Kidney (tissue), 22 donors: ENCODE measurements at places on chromosomes 1 and 21. TPM values are rescaled to one million over a fixed set of nuclear protein-coding genes. Genes with fewer than 3 reads are reported as not detected.

- DNase-seq, result no peak
These were observed 76.1 kb upstream of the KIAA0040 start for GRCh38 chr1:175268720-175269119.

DNA sequence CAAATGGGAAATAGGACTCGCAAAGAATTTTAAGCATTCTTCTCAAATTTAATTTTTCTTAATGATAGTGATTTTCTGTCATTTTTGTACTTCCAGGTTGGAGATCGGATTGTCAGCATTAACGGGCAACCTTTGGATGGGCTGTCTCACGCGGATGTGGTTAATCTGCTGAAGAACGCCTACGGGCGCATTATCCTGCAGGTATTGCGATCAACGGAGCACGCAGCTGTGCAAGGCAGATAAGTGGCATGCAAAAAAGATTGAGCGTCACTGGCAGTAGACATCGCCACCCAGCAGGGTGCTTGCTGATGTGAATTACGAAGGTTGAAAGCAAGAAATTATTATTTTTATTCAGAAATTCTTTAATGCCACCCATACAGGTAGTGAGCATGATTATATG lies 65.9 kb upstream of the L1TD1 start:
- no peak for DNase-seq

The RCSD1 gene
- 3.9 TPM for polyA plus RNA-seq

DNA sequence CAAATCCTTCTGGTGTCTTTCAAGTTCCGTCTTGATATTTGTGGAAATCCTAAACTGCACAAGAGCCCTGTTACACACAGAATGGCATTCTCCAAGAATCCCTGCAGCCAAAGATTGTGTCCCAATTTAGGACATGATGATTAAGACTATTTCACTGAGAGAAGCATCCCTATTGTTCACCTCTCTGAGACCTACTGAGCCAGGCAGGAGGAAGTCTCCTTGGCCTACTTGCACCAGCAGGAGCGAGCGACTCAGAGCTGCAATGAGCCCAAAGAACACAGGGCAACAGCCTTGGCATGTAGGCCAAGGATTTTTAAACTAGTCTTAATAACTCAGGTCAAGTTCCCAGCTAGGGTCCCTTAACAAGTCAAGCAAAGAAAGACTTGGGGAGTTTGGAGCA lies 79.4 kb upstream of the RUNX1 start:
- no peak for DNase-seq

DNA sequence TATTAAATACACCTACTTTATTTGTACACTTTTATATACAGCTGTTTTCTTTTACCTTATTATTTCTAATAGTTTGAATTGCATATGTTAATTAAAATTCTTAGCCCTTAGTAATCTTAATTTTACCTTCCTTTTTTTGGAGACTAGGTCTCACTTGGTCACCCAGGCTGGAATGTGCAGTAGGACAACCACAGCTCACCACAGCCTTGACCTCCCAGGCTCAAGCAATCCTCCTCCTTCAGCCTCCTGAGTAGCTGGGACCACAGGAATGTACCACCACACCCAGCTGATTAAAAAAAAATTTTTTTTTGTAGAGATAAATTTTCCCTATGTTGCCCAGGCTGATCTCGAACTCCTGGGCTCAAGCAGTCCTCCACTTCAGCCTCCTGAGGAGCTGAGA lies 15.0 kb upstream of the SDC3 start:
- DNase-seq, result no peak

DNA sequence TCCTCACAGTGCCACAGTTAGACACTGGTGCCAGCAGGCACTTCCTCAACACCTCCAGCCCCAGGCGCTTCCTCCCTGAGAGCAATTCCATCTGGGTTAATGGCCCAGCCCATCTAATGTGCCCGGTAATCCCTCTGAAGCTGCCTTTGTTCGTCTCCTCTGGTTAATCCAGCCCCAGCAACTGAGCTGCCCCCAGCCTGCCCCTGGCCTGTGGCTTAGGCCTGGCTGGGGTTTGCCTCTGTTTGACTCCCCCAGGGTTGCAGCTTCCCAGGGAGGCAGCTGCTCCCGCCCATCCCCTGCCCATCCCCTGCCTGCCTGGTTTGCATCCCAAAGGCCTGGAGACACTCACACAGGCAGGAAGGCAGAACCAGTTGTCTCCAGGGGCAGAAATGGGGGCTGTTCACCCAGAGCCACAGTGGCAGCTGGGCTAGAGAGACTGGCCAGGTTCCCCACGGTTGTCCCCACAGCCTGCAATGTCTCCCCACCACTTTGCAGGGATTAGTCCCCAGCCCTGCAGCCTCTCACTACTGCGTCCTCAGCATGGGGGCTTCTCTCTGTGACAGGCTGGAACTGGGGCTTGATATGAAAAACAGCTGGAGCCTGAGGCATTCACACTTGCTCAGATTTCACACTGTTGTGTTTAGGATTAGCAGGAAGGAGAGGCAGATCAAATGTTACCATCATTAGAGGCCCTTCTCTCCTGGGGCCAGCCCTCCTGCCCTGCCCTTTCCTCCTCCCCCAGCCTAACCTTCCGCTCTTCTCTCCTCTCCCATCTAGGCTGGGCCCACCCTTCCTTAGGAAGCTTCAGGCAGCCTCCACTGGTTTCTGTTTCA lies 120.2 kb downstream of the TLR5 start:
- DNase-seq, result peak; percentile 81

The SRSF11 gene
- 58.9 TPM for polyA plus RNA-seq

- DNase-seq, result no peak
These were observed 43.0 kb downstream of the EVA1C start for GRCh38 chr21:32455548-32455947.

The UMODL1 gene
- polyA plus RNA-seq, result 0.39 TPM

- DNase-seq, result peak; percentile 72
These were observed 18.5 kb upstream of the EPHA2 start for GRCh38 chr1:16174261-16174868.

GRCh38 chr1:18875107-18875795 lies 15.8 kb upstream of the TAS1R2 start:
- peak; percentile 93 for DNase-seq

DNA sequence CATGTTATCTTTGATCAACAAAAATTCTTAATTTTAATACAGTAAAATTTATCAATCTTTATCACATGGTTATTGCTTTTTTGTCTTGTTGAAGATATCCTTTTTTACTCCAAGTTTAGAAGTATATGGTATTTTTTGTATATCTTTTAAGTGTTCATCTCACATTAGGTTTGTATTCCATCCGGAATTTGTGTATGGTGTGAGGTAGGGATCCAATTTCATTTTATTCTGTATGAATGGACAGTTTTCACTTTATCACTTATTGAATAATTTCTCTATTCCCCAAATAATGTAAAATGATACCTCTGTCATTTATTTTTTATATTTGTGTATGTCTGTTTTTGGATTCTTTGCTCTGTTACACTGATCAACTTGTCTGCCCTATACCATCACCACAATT lies 25.3 kb downstream of the NFIA start:
- no peak for DNase-seq

The PTPRC gene
- polyA plus RNA-seq, result 1.4 TPM

DNA sequence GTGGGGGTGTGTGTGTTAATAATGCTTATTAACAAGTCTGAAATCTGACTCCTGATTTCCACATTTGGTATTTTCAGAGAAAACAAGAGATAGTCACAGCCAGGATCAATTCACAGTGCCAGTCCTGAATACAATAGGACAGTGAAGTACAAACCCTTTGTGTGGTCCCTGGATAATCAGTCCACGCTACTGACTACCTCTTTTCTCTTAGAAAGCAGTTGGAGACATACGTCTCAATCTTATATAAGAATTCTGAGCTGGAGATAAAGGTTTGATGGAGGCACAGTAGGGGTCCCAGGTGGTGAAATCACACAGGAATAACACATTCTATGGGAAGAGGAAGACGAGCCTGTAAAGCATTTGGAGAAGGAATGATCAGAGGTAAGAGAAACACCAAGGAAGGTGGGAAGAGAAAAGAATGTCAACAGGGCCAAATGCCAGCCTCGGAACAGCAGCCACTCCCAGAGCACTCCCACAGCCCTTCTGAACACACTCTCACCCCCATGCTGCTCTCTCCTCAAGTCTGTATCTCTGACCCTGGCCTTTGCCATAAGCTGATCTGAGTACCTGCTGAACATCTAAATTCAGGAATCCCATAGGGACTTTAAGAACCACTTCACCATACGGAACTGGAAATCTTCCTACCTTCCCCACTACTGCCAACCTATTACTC lies 48.6 kb downstream of the TRAF5 start:
- no peak for DNase-seq

The HP1BP3 gene
- polyA plus RNA-seq, result 52.4 TPM
